PC-9 (cell line): ENCODE measurements at places on chromosomes 2 and 18. TPM values are rescaled to one million over a fixed set of nuclear protein-coding genes. Genes with fewer than 3 reads are reported as not detected.

AOX1 gene
- total RNA-seq, result 4.1 and 5.1 TPM in 2 replicates

CNDP1 gene
- total RNA-seq, result not detected in 2 replicates

CASP10 gene
- 15.2 and 16.9 TPM in 2 replicates for total RNA-seq

TGOLN2 gene
- 86.1 and 87.2 TPM in 2 replicates for total RNA-seq

HOXD11 gene
- total RNA-seq, result not detected in 2 replicates

MRO gene
- not detected in 2 replicates for total RNA-seq

UGP2 gene
- 83.5 and 89.5 TPM in 2 replicates for total RNA-seq

CMPK2 gene
- not detected in 2 replicates for total RNA-seq

POMC gene
- total RNA-seq, result not detected in 2 replicates

PCARE gene
- not detected in 2 replicates for total RNA-seq

TMEM247 gene
- total RNA-seq, result not detected in 2 replicates

HOXD8 gene
- 0.39 and 0.50 TPM in 2 replicates for total RNA-seq

FAP gene
- not detected in 2 replicates for total RNA-seq

HOXD4 gene
- not detected in 2 replicates for total RNA-seq

NT5C1B gene
- not detected in 2 replicates for total RNA-seq

ANKRD30B gene
- total RNA-seq, result not detected in 2 replicates

GKN2 gene
- not detected in 2 replicates for total RNA-seq

CD207 gene
- not detected in 2 replicates for total RNA-seq

THSD7B gene
- total RNA-seq, result not detected in 2 replicates

KIAA1328 gene
- 4.0 and 6.5 TPM in 2 replicates for total RNA-seq

CIAO1 gene
- total RNA-seq, result 85.3 and 99.5 TPM in 2 replicates

SYT4 gene
- not detected in 2 replicates for total RNA-seq

CHRND gene
- total RNA-seq, result not detected in 2 replicates

CDH2 gene
- 6.4 and 8.5 TPM in 2 replicates for total RNA-seq

TMEM17 gene
- 7.6 and 11.0 TPM in 2 replicates for total RNA-seq

CHRNG gene
- not detected in 2 replicates for total RNA-seq

ABHD1 gene
- not detected in 2 replicates for total RNA-seq

RND3 gene
- 72.9 and 99.1 TPM in 2 replicates for total RNA-seq

SERPINB4 gene
- total RNA-seq, result not detected in 2 replicates

MBOAT2 gene
- total RNA-seq, result 45.3 and 57.7 TPM in 2 replicates

CGREF1 gene
- 0.37 TPM in 1 of 2 replicates, not detected in the other for total RNA-seq

COL6A3 gene
- total RNA-seq, result 0.57 and 0.75 TPM in 2 replicates

ATP5F1A gene
- 232 and 242 TPM in 2 replicates for total RNA-seq

MBP gene
- total RNA-seq, result 37.9 and 44.4 TPM in 2 replicates

CRYGD gene
- total RNA-seq, result not detected in 2 replicates

SEMA4C gene
- 52.8 and 60.5 TPM in 2 replicates for total RNA-seq

RAMP1 gene
- total RNA-seq, result 48.5 and 48.7 TPM in 2 replicates

PLB1 gene
- total RNA-seq, result 1.7 and 2.7 TPM in 2 replicates

SCN7A gene
- not detected in 2 replicates for total RNA-seq

TEKT4 gene
- 0.15 TPM in 1 of 2 replicates, not detected in the other for total RNA-seq

GLI2 gene
- total RNA-seq, result 11.6 and 14.6 TPM in 2 replicates

PDE6D gene
- total RNA-seq, result 32.2 and 32.9 TPM in 2 replicates

IL36B gene
- not detected in 2 replicates for total RNA-seq

TMEM163 gene
- 1.4 and 2.4 TPM in 2 replicates for total RNA-seq

GALR1 gene
- total RNA-seq, result not detected in 2 replicates

PSTPIP2 gene
- not detected in 2 replicates for total RNA-seq

MAP2 gene
- total RNA-seq, result 67.7 and 71.1 TPM in 2 replicates

FEV gene
- total RNA-seq, result not detected in 2 replicates

PUS10 gene
- total RNA-seq, result 4.5 and 5.1 TPM in 2 replicates

PKDCC gene
- 3.9 and 5.5 TPM in 2 replicates for total RNA-seq

TSPYL6 gene
- total RNA-seq, result not detected in 2 replicates

MERTK gene
- total RNA-seq, result 1.6 and 3.4 TPM in 2 replicates

LHCGR gene
- total RNA-seq, result not detected in 2 replicates

FOXI3 gene
- total RNA-seq, result not detected in 2 replicates

GPR148 gene
- total RNA-seq, result not detected in 2 replicates

FBXO15 gene
- total RNA-seq, result 2.2 and 3.9 TPM in 2 replicates

ST6GAL2 gene
- total RNA-seq, result not detected in 2 replicates

FAM124B gene
- 0.17 and 0.60 TPM in 2 replicates for total RNA-seq
